ENCODE measurements at places on chromosomes 1 and 21.

DNA sequence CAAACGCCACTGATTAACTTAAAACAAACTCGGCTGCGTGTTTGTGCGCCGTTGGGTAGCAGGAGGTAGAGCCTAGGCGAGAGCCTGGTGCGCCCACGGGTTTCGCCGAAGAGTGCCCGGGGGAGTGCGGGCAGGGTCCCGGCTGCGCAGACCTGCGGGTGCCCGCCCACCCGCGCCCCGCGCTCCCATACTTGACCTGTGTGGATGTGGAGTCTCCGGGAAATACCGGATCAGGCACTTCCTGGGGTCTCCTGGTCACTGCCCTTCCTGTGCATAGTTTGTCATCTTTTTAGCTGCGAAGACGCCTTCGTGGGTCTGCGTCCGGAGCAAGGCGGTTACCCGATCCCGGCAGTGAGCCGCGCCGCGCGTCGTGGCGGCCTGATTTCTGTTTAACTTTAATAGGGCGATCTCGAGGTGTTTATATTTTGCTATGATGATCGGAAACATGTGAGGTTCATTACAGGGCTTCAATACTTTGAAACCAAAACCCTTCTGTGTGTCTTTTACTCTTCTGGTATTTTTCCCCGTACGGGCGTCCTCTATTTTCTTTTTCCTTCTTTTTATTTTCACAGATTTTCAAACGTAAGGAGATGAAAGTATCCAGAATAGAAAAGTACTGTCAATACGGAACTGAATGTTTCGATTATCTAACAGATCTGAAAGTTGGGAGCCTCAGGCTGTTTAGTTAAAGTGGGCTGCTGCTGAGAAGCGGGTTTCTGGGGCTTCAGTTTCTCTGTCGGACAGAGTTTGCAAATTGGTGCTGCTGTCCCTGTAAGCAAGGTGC is 15.2 kb downstream of the NR5A2 start:
- no peak for DNase-seq

GRCh38 chr1:207886227-207886626 is 24.7 kb downstream of the CD34 start:
- DNase-seq = no peak

GRCh38 chr21:40465382-40465781 is 381.6 kb downstream of the DSCAM start:
- DNase-seq = no peak

DNA sequence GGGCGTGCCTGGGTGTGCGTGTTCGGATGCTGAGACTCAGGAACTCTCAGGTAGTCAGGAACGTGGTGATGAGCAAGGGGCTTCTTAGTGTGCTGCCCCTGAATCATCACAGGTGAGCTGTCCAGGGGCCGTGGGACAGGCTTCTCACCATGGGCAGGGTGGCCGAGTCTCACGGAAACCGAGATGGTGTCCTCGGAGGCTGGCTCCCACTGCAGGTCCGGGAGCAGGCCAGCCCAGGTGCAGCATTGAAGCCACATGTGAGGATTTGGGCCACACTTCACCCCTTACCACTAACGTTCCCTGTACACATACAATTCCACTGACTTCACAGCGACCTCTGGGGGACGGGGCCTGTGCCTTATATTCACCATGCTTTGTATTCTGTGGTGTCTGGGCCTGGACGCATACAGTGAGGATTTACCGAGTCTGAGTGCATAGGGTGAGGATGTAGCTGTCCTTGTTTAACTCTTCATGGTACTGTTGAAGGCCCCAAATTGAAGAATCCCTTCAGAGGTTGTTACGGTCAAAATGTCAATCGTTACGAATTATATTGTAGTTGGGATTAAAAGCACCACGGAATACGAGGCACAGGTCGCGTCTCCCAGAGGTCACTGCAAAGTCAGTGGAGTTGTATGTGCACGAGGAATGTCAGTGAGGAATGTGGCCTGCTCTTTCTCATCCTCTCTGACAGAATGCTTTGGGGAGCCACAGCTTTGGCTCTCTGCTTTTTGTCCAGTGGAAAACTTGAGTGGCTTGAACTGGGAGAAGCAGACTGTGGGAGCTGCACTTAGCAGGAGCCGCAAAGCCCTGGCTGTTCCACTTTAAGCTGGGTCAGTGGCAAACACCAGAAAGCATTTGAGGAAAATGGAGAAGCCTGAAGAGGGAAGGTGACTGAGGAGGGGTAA is 95.3 kb downstream of the MTR start:
- DNase-seq = no peak

DNA sequence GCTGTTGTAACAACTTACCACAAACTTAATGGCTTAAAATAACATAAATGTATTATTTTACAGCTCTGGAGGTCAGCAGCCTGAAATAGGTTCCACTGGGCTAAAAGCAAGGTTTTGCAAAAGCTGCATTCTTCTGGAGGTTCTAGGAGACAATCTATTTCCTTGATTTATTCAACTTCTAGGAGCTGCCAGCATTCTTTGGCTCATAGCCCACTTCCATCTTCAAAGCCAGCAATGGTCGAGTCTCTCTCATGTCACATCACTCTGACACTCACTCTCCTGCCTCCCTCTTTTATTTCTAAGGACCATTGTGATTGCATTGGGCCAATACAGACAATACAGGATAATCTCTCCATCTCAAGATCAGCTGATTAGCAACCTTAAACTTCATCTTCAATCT is 15.1 kb upstream of the FOXJ3 start:
- no peak for DNase-seq

- no peak for DNase-seq
Observed at GRCh38 chr1:42822800-42823392, 5.7 kb upstream of the SVBP start.
